ENCODE measurements at places on chromosomes 5 and 9. TPM values are rescaled to one million over a fixed set of nuclear protein-coding genes. Genes with fewer than 3 reads are reported as not detected.

Gene SLC22A4
- not detected for polyA plus RNA-seq

Gene PGM5
- polyA plus RNA-seq: not detected

Gene SPINK5
- polyA plus RNA-seq: not detected

Gene GFI1B
- 0.74 TPM for polyA plus RNA-seq

Gene PLPP7
- 1.7 TPM for polyA plus RNA-seq

Gene ZNF454
- not detected for polyA plus RNA-seq

Gene TMEM171
- polyA plus RNA-seq: not detected

Gene TPPP
- not detected for polyA plus RNA-seq

Gene CATSPER3
- polyA plus RNA-seq: not detected

Gene CFAP157
- not detected for polyA plus RNA-seq

Gene KIF20A
- polyA plus RNA-seq: not detected

Gene IL3
- not detected for polyA plus RNA-seq

Gene SH3GLB2
- polyA plus RNA-seq: 27.7 TPM

Gene F2RL1
- 2.6 TPM for polyA plus RNA-seq

Gene GABRA6
- polyA plus RNA-seq: not detected

All from IgD-negative memory B cell (primary cell).